T-helper 9 cell (primary cell): ENCODE measurements at places on chromosomes 4 and X.
A peak's percentile ranks its signal among the peaks of the same experiment; 100 is the strongest.

DNA sequence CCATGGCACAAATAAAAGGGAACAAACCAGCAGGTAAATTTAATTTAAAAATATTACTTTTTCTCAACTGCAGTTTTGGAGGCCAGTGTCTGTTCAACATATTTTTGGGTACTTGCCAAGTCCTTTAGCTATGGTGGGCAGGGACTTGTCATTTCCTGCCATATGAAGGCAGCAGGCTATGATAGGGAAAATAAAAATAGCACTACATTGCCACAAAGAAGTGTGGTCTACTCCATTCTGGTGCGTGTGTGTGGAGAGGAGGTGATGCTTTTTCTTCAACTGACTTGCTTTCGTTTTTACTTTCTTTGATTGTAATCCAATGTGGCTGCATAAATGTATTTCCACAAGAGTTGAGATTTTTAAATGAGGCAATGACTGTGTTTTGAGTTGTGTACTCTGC is 17.2 kb downstream of the GPR174 start:
- peak; percentile 7 for DNase-seq

DNA sequence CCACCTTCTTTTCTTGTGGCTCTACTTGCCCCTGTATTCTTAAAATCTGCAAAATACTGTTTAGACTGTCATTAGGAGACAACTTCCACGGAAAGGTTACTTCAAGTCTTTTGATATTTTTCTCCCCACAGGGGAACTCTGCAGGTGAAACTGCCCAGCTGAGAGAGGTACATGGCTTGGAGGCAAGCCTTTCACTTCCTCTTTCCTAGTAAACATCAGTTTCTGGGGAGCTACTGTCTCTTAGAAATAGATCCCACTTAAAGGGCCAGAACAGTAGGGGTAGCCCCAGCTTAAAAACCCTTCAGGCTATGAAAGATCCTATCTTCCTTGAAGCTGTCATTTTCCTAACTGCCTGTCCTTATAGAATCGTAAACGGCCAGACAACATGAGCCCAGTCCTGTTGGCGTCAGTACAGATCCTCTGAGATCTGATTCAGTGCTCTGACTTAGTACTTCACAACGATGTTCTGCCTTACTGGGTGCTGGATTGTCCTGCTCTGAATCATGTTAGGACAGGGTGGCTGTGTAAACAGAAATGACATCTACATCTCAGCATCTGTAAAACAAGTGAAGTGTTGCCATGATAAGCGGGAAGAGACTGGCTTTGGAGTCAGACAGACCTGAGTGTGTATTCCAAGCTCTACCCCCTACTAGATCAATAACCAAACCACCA is 102.1 kb downstream of the ITIH6 start:
- DNase-seq = no peak

GRCh38 chrX:117510453-117510852 is 606.2 kb downstream of the KLHL13 start:
- DNase-seq = no peak

- peak; percentile 26 for DNase-seq
These were observed 65.8 kb upstream of the MSN start for GRCh38 chrX:65601530-65602220.

GRCh38 chrX:80876877-80877276 is 67.2 kb upstream of the BRWD3 start:
- DNase-seq = no peak

DNA sequence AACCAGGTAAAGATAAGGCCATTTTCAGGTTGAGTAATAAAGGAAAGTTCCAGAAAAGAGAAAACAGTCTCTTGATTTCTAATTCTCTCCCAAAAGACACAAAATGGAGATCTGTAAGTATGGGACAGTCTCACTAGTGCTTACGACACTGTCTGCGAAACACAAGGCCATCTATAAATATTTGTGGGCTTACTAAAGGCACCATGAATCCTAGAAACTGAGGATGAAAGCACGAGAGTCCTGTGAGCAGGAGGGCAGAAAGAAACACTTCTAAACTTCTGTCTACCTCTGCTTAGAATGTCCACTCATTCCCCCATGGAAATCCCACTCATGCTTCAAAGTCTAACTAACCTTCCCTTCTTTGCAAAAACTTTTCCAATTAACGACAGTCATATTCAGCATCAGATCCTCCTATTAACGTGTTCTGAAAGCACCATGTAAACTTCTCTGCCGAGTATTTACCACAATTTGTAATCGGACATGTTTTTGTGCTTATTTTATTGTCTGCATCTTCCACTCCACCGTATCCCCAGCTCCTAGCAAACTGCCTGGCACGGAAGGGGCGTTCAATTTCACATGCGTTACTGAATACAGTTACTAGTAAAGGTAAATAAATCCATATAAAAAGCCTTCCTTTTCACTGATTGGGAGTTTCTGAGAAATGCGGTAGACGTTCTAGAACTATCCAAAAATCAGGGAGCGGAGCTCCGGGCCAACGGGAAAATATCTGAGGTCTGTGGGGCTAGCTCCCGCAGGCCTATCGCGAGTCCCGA is 665 bp downstream of the PSMD10 start:
- no peak for DNase-seq

- DNase-seq = no peak
These were observed 111.6 kb downstream of the BTC start for GRCh38 chr4:74682567-74683359.
